ENCODE measurements at places on chromosomes 13 and 19. TPM values are rescaled to one million over a fixed set of nuclear protein-coding genes. Genes with fewer than 3 reads are reported as not detected.
A peak's percentile ranks its signal among the peaks of the same experiment; 100 is the strongest.

Gene SHISA2
- 34.1 TPM for total RNA-seq

- DNase-seq: no peak
Measured at GRCh38 chr13:34223984-34224383, 406.0 kb downstream of the RFC3 start.

DNA sequence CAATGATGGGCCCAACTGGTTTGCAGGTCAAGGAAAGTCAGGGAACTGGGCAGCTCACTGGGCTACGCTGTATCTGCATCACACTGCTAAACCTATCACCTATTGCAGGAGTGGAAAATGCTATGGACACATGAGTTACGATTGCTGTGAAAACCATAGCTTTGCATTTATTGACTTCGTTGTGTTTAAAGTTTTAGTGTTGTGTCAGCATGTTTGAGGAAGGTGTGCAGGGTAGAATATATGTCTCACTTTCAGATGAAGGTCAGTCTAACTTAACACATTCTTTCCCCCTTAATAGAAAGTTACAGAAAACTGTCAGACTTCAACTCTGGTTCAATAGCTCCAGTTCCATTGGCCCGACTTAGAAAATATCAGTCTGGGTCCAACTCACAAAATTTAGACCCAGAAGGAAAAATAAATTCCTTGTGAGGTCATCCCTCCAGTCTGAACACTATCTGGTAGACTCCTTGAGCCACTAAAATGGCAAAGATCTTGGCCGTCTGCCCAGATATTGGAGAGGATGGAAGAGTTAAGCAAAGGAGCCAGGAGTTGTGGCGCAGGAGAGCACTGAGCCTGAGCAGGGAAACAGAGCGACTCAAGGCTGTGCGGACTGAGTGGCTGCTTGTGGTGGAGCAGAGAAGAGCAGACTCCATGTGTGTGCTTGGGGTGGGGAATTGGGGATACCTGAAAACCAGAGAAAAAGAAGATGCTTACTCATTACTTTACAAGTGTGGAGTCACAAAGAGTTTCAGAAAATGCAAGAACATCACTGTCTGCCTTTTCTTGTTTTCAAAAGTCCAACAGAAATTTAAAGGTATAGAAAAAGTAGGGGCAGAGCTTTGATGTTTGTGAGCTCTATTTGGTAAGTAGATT lies 518.5 kb downstream of the FGF9 start:
- DNase-seq: no peak

DNA sequence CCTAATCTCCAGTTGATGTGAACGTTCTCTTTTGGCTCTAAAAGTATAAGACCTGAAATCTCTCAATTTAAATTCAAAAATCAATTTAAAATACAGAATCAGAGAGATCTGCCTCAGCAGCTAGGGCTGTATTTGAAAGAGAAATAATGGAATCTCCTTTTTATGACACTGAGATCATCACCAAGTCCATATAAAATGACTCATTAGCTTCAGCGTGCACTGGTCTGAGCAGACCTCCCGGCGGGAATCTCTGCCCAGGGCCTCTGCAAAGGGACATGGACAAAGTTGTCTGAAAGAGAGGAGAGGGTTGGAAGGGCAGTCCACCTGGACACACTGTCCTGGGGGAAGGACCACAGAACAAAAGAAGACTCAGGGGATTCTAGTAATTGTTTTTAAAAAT lies 855.6 kb downstream of the EFNB2 start:
- DNase-seq: no peak

Gene ZNF675
- total RNA-seq: 36.5 TPM

DNA sequence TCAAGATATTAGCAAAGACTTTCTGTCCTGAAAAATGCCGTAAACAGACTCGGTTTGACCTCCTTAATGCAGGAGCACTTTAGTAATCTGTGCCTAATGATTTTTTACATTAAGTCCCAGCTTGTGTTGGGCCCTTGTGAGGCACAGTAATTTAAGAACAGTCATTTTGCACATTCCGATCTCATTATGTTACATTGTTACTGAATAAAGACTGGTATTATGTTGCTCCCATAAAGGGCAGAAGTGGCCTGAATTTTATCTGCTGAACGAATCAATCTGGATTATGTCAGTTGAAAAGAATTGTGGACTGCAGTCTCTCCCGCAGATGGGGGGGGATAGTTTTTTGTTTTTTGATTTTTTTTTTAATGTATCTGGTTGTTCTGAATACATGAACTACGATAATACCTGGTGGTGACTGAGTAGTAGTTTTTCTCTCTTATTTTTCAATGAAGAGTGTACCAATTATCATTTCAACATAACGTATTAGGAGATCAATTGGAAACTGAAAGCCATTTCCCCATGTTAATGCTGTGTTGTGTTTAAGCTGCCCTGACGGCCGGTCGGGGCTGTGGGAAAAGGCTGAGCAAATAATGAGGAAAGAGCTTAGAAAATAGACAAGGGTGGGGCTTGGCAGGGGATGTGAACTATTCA lies 290.2 kb downstream of the ZNF536 start:
- DNase-seq: no peak

Gene THSD8
- 14.4 TPM for total RNA-seq

DNA sequence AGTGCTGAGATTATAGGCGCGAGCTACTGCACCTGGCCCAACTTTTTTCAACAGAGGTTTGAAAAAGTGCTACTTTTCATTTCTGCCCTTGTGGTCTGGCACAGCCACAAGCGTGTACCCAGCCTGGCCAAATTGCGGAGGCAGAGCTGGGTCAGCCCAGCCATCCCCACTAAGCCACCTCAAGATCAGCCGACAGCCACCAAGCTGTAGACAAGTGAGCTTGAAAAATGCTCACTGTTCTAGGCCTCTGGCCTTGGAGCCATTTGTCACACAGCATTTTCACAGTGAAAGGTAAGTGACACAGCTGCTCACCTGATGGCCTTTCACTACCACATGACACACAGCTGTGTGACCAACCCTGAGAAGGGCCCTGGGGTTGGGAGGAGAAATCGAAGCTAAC lies 27.3 kb downstream of the DNMT1 start:
- no peak for DNase-seq

- no peak for DNase-seq
Measured at GRCh38 chr13:109033090-109033489, 403.7 kb downstream of the MYO16 start.

DNA sequence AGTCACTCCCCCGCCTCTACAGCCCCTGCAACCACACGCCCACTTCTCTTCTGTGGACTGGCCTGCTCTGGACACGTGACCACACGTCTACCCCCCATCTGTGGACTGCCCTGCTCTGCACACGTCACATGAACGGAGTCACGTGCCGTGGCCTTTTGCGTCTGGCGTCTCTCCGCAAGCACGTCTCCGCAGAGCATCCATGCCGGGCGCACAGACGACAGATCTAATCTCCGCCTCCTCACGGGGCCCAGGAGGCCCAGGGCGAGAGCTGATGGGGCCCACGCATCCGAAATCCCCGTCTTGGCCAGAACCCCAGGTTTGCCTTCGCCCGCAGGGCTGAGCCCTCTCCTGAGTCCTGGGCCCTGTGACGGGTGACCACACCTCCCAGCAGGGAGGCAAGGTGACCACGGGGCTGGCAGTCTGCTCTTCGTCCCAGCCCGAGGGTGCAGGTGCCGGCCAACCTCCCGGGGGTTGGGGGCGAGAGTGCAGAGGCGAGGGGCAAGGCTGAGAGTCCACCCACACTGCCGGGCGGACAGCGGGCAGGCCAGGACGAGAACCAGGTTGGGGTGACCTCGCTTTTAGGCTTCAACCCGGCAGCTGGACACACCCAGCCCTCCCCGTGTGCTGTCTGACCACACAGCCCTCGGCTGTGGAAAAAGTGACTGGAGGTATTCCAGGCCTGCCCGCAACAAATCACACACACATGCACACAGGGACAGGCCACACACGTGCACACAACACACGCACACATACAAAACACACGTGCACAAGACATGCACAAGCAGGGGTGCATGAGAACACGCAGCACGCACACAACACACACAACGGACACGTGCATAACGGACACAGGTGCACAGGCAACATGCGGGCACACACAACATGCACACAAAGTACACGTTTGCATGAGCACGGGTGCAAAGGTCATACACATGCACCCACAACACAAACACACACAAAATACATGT lies 3.9 kb downstream of the SBNO2 start:
- DNase-seq: no peak

- DNase-seq: peak; percentile 19
Measured at GRCh38 chr13:96994017-96994857, at the start of gene OXGR1. TSS of gene OXGR1 (minus strand) at chr13:96994476. CDS start at chr13:96987759, 6,717 bp downstream.
